ENCODE measurements at places on chromosomes 7 and 10.

- no peak for DNase-seq
Observed at GRCh38 chr7:134184767-134185166, 57.6 kb downstream of the LRGUK start.

- no peak for DNase-seq
Observed at GRCh38 chr7:81957517-81957916, 187.7 kb upstream of the HGF start.

GRCh38 chr7:32559480-32559879 is 64.2 kb downstream of the AVL9 start:
- no peak for DNase-seq

GRCh38 chr7:17181482-17181881 is 117.0 kb upstream of the AHR start:
- no peak for DNase-seq

GRCh38 chr10:11658801-11659368 is 47.4 kb upstream of the USP6NL start:
- no peak for DNase-seq

DNA sequence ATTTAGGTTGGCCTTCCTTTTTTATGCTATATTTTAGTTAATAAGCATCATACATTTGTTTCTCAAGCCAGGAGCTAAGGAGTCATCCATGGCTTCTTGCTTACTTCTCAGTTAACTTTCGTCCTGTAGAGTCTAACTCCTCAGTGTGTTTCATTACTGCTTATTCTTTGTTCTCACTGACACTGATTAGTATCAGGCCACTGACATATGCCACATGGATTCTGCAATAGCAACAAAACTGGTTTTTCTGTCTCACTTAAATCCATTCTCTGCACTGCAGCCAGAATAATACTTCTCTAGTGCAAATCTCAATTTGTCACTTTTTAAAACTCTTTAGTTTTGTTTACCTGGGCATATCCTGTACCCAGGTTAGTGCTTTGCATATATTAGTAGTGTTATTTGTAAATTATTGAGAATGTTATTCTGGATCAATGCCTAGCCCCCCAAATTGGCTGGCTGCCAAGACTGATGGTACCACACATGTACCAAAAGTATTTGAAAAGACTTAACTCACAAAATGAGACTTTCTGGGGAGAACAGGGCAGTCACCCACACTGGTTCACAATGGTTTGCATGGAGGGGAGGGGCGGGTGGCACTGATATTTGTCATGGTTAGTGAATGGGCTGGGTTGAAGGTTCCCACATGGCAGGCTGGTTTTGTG is 79.1 kb downstream of the CCSER2 start:
- DNase-seq = no peak

DNA sequence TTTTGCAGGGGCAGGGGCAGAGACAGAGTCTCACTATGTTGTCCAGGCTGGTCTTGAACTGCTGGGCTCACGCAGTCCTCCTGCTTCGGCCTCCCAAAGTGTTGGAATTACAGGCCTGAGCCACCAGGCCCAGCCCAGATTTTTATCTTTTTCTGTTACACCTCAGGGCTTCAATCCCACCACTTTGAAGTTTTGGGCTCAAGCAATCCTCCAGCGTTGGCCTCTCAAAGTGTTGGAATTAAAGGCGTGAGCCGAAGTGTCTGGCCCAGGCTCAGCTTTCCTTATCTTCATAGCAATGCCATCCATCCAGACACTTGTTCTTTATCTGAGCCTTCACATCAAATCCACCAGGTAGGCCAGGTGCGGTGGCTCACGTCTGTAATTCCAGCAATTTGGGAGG is 4.1 kb downstream of the TAF6 start:
- no peak for DNase-seq

- DNase-seq = no peak
Observed at GRCh38 chr7:7251742-7252141, 69.4 kb downstream of the C1GALT1 start.

GRCh38 chr7:107047902-107048782 is 3.6 kb downstream of the PRKAR2B start:
- DNase-seq = no peak

- peak; percentile 16 for DNase-seq
Observed at GRCh38 chr7:158495786-158496185, 91.8 kb downstream of the PTPRN2 start.

DNA sequence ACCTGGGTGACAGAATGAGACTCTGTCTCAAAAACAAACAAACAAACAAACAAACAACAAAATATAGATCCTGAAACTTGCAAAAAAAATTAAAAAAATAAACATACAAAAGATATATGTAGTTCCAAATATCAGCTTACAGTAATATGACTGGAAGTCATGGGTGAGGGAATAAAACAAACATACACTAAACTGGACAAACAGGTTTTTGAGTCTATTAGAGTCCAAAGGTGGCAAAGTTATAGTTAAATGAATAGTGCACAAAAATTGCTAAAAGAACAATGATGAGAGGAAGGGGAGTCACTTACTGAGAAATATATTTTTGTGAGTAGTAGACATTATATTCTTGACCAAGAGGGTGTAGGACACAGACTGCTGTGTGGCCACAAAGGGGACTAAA is 16.7 kb upstream of the RSBN1L start:
- no peak for DNase-seq
